NCI-H1694 (cell line): ENCODE measurements at places on chromosomes 13 and 19.

- DNase-seq = no peak
These were observed 580 bp upstream of the KATNAL1 start for GRCh38 chr13:30307971-30308290.

- no peak for DNase-seq
These were observed 384.5 kb downstream of the IRS2 start for GRCh38 chr13:109401891-109402290.

GRCh38 chr13:100069278-100069677, 19.6 kb upstream of the PCCA start:
- DNase-seq = no peak

- DNase-seq = peak; percentile 79
These were observed 95.2 kb downstream of the LRCH1 start for GRCh38 chr13:46648166-46648607.

DNA sequence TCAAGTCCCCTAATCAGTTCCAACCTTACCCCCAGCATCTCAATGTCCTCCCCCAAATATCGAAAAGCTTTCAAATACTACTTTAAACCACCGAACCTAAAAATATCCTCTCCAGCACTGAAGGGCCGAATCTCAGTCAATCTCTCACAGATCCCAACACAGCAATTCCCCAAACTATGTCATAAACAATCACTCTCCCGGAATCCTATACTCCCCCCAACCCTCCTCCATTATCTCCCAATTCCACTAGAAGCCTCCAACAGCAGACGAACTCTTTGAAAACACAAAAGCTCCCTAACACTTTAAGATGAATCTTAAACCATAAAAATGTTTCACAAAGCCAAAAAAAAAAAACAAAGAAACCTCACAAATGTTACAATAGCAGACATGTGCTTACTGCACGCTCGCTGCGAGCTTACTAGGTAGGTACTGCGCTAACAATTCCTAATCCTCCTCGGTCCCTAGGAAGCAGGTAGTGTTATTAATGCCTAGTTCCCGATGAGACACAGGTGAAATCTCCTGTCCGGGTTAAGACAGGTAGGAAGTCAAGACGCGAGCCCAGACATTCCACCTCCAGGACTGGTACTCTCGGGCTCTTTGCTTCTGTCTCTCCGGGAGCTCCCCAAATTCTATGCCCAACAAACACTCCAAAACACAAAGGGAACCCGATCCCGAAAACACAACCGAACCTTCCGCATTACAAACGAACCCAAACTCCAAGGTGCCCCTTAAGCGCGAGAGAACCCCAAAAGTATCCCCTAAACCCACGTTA, 14.2 kb downstream of the FBXO46 start:
- DNase-seq = no peak

DNA sequence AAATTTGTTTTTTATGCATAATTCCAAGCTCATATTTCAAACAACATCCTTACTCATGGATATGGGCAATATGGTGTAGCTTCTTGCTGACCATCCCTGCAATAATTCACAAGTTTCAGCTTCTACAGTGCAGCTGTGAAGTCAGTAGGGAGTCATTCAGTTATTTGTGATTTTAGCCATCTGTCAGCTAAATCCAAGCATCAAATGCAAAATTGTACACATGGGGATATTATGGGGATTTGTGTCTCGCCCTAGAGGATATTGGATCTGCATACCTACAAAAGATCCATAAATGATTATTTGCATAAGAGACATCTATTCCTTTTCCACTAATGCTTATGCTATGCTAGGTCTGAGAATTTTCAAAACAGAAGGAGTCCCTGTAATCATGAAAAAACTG, 217.9 kb upstream of the SLITRK5 start:
- no peak for DNase-seq

DNA sequence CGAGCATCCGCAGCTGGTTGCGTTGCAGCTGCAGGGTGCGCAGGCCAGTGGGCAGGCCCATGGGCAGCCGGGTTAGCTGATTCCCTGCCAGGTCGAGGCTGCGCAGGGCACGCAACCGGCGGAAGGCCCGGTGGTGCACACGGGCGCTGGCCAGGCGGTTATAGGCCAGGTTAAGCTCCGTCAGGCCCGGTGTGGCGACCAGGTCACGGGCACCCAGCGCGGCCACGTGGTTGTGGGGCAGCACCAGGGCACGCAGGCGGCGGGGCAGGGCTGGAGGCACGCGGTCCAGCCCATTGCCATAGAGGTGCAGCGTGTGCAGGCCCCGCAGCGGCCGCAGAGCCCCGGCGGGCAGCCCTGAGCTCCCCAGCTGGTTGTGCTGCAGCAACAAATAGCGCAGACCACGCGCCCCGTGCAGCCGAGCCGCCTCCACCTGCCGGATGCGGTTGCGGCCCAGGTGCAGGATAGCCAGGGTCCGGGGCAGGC, 5.3 kb downstream of the PODNL1 start:
- DNase-seq = no peak

DNA sequence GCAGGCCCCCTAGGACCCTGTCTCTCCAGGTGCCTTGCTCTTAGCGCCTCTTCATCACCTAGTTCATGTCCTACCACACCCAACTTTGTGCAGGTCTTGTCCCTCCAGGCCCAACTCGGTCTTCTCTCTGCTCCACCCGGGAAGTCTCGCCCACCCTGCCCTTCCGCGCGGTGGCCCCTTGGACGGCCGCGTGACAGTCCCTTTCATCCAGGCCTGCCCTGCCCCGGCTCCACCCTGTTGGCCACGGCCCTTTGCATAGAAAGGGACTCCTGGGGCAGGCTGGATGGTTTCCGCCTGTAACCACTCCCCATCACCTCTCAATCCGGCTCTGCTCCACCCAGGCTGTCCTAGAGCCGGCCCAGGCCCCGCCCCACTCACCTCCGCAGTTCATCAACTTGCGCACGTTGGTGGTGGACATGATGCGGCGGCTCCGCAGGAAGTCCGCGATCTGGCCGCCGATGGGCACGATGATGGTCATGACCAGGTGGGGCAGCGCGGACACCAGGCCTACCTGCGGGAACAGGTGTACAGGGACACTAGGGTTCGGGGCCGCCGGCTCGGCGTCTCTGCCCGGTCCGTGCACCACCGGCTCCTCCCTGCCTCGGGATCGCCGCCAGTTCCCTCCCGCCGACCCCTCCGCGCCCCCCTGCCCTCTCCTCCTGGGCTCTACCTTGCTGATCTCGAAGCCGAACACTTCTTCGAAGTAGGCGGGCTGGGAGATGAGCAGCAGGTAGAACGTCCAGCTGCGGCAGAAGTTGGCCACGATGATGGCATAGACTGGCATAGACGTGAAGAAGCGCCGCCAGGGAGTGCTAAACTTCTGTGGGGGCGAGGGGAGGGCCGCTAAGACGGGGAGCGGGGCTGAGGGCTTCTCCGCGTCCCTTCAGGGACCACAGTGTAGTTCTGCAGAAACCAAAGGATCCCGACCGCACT, 7.2 kb downstream of the GFY start:
- no peak for DNase-seq

- no peak for DNase-seq
These were observed 60.9 kb downstream of the THSD1 start for GRCh38 chr13:52345048-52345447.

DNA sequence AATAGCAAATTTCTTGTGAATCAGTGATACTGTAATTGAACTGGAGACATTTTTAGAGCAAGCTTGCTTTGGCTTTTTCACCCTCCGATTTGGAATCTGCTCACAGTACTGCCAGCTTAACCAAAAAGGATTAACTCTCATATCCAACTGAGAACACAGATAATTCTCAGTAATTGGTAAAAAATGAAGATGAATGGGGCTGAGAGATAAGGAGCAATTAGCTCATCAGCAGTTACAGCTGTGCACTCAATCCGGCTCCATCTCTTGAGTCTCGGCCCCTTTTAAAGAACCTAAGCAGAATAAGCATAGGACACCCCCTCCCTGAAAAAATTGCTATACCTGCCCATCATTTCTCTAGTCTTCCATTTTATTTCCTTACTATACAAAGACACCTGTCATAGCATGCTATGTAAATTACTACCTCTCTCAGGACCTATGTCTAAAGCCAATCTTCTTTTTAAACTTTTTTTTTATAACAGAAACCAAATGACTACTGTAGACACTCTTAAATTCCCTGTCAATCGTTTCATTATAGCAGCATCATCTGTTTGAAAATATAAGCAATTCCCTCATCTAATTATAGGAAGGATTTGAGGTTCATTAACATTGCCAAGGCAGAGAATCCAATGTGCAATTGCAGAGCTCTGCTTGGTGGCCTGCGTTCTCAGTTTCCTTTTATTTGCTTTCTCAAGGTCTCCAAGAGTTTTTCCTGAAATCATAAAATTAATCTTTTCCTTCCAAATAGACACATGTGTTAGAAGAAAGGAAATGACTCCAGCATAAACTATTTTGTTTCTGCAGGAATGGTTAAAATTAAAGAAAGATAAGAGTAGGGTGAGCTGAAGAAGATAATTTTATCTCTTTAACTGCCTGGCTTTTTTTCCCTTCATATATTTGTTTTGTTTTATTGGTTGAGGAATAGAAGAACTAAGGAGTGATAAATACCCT, 242.1 kb downstream of the DACH1 start:
- no peak for DNase-seq

- DNase-seq = no peak
These were observed 100.6 kb upstream of the FRY start for GRCh38 chr13:31930901-31931522.
